NCI-H1436 (cell line): ENCODE measurements at places on chromosomes 6 and 20.

DNA sequence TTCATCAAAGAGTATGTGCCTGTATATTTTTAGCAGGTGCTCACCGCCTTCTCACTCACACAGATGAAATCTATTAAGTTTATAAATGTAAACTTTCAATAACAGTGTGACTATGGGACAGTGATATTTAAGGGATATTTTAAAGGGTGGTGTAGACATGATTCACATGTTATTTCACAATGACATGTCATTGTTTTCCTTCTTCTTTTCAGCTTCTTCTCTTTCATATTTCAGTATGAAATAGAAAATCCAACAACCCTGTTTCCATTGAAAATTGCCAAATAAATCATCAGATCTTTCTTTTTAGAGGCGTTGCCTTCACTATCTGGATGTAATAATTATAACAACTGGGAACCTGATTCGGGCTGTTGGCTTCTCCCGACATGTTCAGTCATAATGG is 54.8 kb downstream of the PFDN4 start:
- no peak for DNase-seq

GRCh38 chr6:157218371-157219198 is 104.7 kb downstream of the TMEM242 start:
- DNase-seq, result no peak

- no peak for DNase-seq
Measured at GRCh38 chr6:36039112-36039511, 11.5 kb downstream of the MAPK14 start.

DNA sequence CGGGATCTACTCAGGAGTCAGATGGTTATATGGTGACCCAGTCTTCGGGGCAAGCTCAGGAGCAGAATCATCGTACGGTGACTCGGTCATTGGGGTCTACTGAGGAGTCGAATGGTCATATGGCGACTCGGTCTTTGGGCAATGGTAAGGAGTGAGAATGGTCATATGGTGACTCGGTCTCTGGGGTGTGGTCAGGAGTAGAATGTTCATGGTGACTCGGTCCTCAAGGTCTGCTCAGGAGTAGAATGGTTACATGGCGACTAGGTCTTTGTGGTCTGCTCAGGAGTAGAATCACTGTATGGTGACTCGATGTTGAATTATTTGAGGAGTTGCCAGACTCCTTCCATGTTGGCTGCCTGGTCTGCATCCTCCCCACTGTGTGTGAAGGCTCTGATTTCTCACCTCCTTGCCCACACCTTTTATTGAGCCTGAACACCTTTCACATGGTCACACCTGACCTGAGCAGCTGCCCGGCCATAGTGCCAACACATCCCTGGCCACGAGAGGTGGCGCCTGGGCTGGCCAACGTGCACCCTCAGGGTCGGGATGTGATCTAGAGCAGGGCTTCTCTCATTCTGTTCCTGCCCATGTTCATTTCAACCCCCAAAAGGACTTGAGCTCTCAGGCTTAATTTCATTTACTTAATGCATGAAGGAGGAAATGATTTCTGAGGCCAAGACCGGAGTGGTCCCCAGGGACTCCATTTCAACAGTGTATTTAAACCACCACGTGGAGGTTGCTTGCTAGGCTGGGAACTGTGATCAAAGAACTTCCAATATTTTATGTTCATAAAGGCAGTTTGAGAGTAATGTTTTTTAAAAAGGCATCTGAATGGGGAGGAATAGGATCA is 119.5 kb downstream of the PHACTR3 start:
- DNase-seq, result peak; percentile 33

DNA sequence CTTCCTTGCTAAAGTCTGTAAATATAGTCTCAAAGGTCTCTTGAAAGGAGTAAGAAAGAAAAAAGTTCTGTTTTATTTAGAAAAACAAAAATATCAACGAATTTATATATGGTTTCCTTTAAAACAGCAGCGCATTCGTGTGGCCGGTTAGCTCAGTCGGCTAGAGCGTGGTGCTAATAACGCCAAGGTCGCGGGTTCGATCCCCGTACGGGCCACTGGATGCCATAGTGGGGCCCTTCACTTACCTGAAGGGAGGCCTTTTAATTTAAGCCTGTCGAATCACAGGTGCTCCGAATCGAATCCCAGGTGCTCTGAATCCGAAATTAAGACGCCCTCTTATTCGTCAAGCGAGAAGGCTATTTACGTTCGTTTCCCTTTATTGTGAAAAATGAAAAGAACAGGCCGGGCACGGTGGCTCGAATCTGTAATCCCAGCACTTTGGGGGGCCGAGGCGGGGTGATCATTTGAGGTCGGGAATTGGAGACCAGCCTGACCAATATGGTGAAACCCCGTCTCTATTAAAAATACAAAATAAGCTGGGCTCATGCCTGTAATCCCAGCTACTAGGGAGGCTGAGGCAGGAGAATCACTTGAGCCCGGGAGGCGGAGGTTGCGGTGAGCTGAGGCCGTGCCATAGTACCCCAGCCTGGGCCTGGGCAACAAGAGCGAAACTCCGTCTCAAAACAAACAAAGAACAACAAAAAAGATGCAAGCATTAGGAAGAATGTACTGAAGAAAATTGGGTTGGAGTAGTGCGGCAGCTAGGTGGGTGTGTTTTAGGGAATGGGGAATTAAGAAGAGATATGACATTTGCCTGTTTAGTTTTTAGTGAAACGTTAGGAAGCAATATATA is 195.8 kb upstream of the ZNF184 start:
- DNase-seq, result peak; percentile 44

DNA sequence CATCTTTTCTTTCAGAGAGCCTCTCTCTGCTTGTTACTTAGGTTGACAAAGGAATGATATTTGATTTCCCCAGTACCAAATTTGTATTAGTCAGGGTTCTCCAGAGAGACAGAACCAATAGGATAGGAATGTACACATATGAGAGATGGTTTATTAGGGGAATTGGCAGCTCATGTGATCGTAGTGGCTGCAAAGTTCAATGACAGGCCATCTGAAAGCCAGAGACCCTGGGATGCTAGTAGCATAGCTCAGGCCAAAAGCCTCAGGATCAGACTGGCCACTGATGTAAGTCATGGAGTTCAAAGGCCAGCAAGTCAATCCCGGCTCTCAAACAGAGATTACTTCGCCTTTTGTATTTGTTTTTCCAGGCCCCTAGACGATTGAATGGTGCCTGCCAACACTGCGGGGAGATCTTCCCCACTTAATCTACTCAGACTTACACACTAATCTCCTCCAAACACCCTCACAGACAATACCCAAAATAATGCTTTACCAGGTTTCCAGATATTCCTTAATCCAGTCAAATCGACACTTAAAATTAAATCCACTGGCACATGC is 215.5 kb downstream of the ALDH8A1 start:
- no peak for DNase-seq
